Activated CD4-positive, alpha-beta T cell treated with anti-CD3 and anti-CD28 coated beads for 4 hours (primary cell): ENCODE measurements at places on chromosomes 5 and 9.

DNA sequence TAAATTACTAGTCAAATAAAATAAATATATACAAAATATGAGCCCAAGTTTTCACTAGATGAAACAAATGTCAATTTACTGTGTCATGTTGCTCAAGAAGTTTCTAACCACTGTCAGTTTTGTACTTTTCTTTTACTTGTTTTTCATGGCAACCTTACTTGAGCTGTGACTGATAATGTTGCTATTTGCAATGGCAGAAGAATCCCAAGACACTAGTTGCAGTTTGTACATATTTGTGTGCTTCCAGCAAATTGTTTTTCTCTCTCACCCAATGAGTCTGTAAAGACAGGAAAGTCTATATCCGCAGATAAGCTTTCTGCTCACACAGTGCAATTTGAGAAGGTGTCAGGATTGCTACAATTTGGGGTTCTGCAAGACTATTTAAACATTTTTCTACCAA lies 338.6 kb upstream of the PCSK5 start:
- DNase-seq: no peak

DNA sequence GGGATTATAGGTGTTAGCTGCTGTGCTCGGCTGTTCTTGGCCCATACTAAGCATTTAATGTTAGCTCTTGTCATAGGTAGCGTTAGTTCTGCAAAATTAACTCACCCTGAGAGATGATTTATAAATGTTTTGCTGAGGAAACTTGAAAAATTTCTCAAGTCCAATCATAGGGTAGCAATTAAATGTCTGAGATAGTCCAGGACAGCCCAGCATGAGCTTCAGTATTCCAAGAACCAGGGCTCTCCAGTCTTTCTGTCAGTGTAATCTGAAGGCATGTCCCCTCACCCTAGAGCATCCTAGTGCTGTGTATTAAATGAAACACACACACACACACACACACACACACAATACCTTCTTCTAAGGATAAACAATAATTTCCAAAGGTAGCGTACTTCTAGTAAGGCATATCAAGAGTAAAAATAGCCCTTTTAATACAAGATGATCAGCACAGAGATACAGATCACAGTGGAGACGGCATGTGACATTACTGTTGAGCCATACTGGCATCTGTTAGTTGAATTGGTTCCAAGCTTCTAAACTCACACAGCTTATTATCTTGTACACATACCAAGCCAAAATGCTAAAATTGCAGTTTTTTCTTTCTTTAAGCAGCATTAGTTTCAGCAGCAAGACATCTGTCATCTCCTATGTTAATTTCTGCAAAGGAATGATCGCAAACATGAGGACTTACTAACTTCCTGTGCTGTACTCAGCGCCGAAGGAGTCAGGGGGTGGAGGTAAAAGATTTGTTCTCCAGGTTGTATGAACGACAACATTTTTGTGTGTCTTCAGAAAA lies 46.3 kb upstream of the JMY start:
- DNase-seq: no peak

DNA sequence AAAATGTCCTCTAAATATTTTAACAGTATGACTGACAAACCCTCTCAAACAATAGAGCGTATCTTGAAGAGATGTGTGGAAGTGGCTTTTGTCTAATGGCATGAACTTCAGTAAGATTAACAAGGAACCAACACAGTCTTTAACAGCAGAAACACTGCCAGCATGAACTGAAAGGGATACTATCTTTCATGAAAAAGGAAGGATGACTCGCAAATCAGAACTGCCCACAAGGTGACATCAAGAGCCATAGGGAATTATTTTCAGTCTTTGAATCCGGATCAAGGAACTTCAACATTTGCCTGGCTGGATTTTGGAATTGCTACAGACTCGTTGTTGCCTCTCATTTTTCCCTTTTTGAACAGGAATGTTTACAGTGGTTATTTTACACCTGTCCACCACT lies 5.1 kb upstream of the HEXB start:
- no peak for DNase-seq

- DNase-seq: no peak
Measured at GRCh38 chr5:56028708-56029107, 33.9 kb upstream of the IL6ST start.

DNA sequence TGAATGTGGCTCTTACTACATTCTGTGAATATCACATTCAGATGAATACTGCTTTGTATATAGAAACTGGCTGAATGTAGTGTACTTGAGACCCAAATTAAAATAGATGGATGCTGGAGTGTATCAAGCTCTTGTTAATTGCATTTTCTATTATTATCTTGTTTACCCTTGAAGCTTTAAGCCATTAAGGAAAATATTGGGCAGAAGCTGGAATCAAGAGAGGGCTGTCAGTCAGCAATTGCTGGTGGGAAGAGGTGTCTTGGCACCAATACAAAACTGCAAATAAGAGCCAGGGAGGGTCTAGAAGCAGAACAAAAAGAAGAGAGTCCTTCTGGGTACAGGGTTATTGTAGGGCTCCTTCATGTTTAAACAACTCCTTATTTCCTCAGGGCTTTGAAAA lies 38.8 kb downstream of the MUSK start:
- DNase-seq: no peak

GRCh38 chr9:89603767-89604665 lies 796 bp upstream of the GADD45G start:
- peak; percentile 19 for DNase-seq

GRCh38 chr9:19934301-19934871 lies 145.5 kb upstream of the SLC24A2 start:
- DNase-seq: no peak

DNA sequence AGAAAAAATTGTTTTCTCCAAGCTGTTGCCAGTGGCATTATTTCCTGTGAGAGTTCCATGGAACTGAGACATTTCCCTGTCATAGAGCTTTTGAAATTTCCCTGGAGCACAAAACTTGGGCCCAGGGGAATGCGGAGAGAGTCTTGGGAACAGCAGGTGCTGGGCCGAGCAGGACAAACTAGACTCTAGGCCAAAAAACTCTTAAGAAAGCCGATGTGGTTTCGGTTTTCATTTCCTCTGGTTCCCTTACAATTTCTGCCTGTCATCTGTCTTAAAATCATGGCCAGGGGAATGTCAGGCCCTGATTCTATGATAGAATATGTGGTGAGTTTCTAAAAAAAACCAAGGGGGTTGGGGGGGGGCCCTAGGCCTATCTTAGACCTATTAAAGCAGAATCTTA lies 4.6 kb downstream of the SLC35A4 start:
- DNase-seq: no peak

DNA sequence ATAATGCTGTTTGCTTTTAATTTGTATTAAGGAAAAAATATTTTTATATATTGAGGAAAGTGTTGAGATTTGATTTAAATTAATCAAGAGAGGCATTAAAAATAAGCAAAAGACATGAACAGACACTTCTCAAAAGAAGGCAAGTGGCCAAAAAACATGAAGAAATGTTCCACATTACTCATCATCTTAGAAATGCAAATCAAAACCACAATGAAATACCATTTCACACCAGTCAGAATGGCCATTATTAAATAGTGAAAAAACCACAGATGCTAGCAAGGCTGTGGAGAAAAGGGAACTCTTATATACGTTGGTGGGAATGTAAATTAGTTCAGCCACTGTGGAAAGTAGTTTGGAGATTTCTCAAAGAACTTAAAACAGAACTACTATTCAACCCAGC lies 45.9 kb downstream of the RANBP17 start:
- DNase-seq: no peak

DNA sequence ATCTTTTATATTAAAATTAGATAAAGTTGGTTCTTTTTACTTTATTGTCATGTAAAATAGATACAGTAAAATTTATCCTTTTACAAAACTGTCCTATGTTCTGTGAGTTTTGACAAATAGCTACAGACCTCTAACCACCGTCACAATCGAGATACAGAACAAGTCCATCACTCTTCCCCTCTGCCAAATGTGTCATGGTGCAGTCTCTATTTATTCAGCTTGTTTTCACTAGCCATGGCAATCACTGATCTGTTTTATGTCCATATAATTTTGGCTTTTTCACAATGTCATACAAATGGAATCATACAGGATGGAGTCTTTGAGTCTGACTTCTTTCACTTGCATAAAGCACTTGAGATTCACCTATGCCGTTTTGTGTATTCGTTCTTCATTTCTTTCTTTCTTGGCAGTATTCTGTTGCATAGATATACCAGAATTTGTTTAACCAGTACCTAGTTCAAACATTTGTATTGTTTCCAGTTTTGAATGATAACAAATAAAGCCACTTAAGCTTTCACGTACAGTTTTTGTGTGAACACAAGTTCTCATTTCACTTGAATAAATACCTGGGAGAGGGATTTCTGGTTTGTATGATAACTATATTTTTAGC lies 273.2 kb upstream of the MPDZ start:
- DNase-seq: no peak

- DNase-seq: no peak
Measured at GRCh38 chr5:62093976-62094375, 212.0 kb upstream of the KIF2A start.

GRCh38 chr9:133090187-133090586 lies 28.4 kb downstream of the CEL start:
- DNase-seq: no peak

DNA sequence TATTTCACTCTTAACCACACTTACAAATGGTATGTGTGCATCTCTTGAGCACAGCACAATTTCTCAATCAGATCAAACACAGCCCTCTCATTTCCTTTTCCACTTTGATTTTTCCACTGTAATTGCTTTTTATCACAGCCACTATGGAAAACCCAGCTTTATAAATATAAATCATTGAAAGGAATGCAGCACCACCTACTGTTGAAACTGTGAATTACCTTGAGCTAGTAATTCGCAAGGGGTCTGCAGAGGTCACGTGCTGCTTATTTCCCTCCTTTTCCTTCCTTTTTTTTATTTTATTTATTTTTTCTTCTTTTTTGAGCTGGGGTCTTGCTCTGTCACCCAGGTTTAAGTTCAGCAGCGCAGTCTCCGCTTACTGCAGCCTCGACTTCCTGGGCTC lies 76.9 kb downstream of the CDH6 start:
- no peak for DNase-seq

- no peak for DNase-seq
Measured at GRCh38 chr5:72255237-72255636, 64.8 kb downstream of the MRPS27 start.

DNA sequence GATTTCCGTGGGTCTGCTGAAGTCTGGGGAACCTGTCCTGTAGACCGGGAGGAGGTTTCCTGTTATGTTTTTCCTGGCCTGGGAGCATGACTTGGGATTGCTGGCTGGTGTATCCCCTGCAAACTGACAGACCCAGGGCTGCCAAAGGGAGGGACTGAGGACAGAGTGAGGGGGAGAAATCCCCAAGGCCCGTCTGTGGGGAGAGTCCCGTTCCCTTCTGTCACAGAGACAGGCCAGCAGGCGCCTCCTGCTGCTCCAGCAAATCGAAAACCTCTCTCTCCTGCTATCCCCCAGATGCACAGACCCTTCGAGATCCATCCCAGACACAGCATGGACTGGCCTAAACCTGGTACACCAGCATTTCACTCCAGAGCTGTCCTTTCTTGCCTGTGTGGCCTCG lies 56.2 kb upstream of the ALDH1B1 start:
- no peak for DNase-seq

DNA sequence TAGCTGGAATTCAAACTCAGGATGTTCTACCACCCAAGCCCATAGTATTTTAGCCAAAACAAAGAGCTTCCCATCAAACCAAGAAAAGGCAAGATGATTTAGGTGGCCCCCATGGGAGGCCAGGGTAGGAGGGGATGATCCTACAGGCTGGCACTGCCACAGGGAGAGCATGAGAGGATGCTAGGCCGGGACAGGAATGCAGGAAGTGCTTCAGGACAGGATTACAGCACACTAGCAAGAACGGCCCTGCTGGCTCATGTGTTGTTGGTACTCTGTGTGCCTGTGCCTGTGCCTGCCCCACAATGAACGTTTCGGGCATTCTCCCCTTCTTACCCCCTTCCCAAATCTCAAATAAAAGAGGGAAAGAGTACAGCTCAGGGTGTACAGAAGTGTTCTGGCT lies 110.7 kb upstream of the TRIM32 start:
- DNase-seq: no peak

GRCh38 chr9:129146441-129146941 lies 31.6 kb downstream of the IER5L start:
- DNase-seq: no peak

DNA sequence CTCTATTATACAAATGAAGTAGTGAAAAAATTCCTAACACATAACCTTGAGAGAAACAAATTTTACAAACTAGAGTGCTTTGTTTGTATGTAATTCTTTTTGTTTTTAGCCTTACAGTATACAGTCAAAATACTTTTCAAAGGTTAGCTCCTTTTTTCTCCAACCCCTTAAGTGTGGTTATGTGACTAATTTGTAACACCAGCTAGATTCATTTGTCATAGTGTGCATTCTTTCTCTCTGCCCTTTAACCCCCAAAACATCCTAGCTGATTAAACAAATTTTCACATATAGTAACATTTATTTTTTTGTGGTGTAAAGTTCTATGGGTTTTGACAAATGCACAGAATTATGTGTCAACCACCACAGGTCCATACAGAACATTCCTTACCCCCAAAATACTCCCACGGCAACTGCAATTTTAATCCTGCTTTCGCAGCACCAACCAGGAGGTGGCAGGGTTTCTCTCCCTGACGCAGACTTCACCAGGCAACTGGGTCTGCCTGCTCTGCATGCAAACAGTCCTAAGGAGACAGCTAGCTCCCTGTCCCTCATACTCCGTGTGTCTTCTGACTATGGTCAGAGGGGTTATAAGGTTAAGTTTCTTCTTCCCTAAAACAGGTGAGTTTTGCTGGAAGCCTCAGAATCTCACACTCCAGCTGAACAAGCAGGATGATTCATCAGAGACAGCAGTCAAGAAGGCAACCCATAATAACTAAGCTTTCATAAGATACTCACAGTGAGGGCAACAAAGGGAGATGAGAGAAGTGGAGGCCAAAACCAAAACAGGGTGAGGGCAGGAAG lies 44.5 kb upstream of the NR5A1 start:
- DNase-seq: no peak

DNA sequence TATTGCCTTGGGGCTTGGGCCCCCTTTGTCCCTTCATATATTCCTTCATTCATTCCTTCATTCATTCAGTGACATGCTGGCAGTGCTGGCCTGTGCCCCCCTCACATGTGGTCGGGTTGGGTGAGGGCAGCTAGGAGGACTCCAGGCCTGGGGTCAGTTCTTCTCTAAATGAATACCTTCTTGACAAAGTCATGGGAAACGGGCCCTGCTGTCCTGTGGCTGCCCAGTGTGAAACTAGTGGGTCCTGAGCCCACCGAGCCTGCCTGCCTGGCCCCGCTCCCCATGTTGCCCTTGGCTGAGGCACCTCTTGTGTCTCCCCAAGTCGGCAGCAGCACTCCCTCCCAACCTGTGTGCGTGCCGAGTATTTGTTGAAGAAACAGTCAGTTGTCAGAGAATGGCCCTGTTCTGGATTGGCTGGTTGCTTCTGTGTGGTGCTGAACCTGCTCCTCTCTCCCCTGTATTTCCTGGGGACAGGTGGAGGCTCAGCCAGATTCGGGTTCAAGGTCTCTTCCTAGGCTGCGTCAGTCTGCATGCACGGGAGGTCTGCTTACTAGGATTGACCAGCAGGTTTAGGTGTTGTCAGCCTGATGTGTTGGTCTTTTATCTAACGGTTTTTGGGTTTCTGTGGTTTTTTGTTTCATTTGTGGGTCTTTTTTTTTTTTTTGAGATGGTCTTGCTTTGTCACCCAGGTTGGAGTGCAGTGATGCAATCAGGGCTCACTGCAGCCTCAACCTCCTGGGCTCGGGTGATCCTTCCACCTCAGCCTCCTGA lies 3.0 kb upstream of the CEL start:
- no peak for DNase-seq
